ENCODE measurements at places on chromosomes 3 and 15. TPM values are rescaled to one million over a fixed set of nuclear protein-coding genes. Genes with fewer than 3 reads are reported as not detected.

The PLIN1 gene
- total RNA-seq = 0.43 TPM

The CIB2 gene
- 1.6 TPM for total RNA-seq

The HESX1 gene
- total RNA-seq = 1.3 TPM

The GOLGA8T gene
- total RNA-seq = 0.14 TPM

The ADGRG7 gene
- not detected for total RNA-seq

The CTXN2 gene
- not detected for total RNA-seq

The CPOX gene
- 39.4 TPM for total RNA-seq

The SPG11 gene
- 90.9 TPM for total RNA-seq

GRCh38 chr3:46565077-46565476, 1.0 kb downstream of the LRRC2 start:
- DNase-seq = no peak

DNA sequence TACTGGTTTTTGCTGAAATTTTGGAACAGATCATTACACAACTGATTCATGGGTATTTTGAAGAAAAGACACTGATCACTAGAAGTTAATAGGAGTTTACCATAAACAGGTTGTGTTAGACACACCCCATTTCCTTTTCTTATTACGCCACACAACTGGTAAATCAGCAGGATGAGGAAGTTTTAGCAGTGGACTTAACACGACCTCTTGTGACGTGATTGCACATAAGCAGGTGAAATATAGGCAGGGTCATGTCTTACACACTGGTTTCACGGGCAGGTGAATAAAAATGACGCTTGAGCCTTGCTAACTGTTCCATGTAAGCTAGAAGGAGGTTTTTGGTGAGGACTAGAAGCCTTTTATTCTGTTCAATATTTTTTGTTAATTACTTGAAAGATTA, 27.1 kb upstream of the TPRG1 start:
- no peak for DNase-seq

- no peak for DNase-seq
Measured at GRCh38 chr15:72680931-72681330, 5.1 kb downstream of the HIGD2B start.

DNA sequence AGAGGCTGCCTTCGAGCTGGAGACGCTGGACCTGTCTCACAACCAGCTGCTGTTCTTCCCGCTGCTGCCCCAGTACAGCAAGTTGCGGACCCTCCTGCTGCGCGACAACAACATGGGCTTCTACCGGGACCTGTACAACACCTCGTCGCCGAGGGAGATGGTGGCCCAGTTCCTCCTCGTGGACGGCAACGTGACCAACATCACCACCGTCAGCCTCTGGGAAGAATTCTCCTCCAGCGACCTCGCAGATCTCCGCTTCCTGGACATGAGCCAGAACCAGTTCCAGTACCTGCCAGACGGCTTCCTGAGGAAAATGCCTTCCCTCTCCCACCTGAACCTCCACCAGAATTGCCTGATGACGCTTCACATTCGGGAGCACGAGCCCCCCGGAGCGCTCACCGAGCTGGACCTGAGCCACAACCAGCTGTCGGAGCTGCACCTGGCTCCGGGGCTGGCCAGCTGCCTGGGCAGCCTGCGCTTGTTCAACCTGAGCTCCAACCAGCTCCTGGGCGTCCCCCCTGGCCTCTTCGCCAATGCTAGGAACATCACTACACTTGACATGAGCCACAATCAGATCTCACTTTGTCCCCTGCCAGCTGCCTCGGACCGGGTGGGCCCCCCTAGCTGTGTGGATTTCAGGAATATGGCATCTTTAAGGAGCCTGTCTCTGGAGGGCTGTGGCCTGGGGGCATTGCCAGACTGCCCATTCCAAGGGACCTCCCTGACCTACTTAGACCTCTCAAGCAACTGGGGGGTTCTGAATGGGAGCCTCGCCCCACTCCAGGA, 21.1 kb downstream of the NRROS start:
- no peak for DNase-seq

GRCh38 chr15:64236156-64236894, 73.5 kb upstream of the PPIB start:
- no peak for DNase-seq

DNA sequence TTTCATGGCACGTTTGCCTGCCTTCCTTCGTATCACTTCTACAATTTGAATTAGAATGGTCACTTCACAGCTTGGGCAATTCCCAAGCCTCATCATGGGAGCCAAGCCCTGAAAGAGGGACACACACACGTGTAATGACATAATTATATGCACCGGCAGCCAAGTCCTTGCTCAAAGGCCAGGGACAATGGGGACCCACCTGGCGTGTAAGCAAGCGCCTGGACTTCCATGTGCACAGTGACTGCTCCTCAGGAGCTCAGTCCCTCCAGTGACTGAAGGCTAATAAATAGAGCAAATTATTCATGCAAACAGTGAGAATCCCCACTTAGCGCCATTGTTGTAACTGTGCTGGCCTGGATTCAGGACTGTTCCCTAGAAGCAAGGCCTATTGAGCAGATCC, 115.1 kb downstream of the DNAJB8 start:
- DNase-seq = no peak

GRCh38 chr3:179147514-179147872, 664 bp upstream of the PIK3CA start:
- peak; percentile 84 for DNase-seq

GRCh38 chr3:129890125-129890524, 3.4 kb downstream of the TMCC1 start:
- DNase-seq = no peak

DNA sequence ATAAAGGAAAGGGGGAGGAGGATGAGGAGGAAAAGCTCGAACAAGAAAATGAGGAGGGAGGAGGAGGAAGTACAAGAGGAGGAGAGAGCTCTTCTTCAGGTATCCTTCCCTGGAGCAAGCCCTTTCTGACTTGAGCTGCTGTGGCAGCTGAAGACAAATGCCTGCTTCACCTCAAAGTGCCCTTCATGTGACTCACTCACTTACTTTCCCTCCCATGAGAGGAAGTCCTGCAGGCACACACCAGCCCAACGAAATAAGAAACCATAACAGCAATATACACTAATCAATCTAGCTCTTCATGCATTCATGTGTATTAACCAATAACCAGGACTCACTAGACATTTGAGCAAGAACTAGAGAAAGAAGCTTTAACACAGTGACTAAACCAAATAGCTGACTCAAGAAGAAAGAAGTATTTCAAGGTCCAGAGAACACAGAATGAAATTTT, 251.9 kb downstream of the IGSF11 start:
- no peak for DNase-seq

DNA sequence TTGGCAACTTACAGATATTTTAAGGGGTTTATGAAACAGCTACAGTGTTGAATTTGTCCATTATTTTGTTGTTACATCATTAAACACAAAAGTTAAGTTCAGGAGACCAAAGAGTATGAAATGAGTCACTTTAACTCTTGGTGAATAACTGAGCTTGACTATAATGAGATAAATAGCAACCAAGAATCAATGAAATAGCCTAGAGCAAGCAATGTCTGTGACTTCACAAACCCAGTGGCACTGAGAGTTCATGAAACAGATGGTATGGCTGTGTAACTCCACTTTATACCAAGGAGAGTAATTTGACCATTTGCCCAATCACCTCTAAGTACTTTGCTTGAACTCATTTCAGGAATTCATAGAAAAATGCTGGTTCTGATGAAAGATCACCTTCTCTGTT, 169.6 kb upstream of the GADL1 start:
- no peak for DNase-seq

DNA sequence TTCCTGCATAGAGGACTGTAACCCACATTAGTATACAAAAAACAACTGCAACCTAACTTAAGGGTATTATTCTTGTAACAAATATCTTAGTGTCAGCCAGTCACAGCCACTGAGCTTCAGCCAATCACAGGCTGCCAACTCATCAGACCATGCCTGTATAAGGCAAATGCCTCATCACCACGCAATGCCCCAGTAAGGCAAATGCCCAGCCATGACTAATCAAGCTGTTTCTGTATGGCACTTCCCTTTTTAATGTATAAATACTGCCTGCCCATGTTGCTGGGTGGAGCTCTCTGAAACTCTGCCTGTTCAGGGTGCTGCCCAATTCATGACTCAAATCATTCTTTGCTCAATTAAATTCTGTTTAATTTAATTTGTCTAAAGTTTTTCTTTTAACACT, 18.4 kb upstream of the GABRA5 start:
- no peak for DNase-seq

DNA sequence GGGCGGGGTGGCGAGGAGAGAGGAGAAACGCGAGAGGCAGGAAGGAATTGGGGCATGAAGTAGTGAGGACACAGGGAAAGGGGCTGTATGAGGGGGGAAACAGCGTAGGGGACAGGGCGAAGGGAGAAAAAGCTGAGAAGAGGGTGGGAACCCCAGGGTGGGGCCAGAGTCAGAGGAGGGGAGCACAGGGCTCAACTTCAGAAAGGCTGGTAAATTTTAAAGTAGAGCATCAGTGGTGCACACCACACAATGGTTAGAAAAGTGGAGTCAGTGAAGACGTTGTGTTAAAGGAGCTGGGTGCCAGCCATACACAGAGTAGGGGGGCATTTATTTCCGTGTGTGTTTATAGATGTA, 3.0 kb upstream of the RPP25 start:
- DNase-seq = no peak
